ENCODE measurements at places on chromosomes 2 and 18.

GRCh38 chr2:99488539-99489062 lies 1.2 kb downstream of the REV1 start:
- no peak for DNase-seq

DNA sequence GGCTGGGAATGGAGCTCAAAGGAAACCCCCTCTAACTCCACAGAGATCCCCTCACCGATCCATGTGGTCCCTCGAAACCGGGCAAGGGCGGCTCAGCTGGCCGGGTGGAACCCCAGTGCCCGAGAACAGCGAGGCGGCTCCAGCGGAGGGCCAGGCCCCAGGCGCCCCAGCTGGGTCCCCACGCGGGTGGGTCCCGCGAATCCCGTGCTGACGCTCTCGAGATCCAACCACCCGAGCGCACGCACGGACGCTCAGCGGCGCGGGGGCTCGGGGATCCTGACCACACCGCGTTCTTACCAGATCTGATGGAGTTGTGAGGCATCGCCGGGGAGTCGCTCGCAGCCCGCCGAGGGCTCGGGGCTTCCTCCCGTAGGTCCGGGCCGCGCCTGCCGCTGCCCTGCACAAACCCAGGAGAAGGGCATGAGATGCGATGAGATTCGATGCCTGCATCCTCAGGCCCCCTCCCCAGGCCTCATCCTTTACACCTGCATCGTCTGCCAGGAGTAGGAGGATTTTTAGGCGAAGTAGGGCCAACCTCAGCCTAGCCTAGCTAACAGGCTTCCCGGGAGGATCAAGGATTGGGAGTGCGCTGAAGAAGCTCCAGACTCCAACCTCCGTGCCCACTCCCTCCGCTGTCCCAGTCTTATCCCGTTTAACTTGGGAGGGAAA lies 514 bp downstream of the PAX8 start:
- no peak for DNase-seq

DNA sequence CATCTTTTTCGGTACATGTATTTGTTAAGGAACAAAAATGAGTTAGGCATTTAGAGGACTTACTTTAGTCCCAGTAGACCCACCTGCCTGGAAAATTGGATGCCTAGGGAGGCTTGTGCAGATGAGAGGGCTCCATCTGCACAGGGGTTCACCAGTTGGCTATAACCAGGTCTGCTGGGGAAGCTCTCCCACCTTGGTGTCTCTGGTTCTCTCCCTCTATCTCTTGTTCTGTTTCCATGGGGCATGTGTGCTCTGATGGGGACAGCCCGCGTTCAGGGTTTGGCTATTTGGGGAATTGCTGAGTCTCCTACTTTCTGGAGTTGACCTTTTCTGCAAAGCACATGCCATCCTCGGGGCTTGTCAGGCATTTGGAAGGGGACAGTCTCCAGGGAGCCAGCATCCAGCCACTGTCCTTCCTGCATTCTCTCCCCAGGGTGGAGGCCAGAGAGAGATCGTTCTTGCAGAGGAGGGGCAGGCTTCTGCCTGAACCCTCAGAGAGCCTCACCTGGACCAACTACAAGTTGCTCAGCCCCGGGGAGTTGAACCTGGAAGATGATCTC lies 157.3 kb downstream of the KLHL29 start:
- no peak for DNase-seq

DNA sequence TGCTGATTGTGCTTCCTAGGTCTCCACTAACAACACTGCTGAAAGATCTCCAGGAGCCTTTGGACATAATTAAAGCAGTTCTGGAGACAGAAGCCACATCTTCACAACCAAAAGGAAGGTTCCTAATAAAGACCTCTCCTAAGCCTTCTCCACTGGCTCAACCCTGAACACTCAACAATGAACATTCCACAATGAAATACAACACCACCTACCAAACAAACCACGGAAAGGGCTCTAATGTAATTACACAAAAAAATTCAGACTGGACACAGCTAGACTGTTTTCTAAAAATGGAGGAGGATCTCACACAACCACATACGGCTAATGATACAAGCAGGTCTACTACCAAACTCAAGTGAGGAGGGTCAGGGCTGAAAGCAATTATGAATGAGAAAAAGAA lies 43.6 kb downstream of the NOL10 start:
- no peak for DNase-seq

DNA sequence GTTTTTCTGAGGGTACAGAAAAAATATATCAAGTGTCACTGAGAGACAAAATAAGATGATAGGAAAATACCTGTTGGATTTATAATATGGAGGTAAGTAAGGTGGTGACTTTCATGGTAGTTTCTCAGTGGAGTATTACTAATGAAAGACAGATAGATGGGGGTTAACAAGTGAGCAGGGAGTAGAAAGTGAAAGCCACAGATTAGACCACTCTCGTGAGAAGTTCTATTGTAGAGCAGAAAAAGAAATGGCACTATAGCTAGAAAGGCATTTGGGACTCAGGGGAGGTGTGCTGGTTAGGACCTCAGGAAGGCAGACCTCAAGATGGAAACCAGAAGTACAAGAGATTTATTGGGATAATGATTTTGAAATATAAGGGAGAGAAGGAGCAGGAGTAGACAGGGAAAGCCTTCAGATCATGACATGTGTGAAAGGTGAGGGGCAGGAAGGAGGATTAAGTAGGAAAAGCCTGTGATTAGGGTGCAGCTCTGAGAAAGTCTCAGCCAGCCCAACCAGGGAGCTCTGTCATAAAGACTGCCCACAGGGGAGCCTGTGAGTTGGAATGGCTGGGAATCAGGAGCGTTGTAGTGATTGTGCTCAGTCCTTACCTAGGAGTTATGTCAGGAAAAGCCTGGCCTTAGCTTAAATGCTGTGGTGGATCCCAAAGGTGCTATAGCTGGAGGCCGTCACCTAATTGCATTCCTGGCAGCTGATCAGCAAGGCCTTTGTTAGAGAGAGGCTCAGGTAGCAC lies 198.1 kb downstream of the IKZF2 start:
- DNase-seq = no peak

GRCh38 chr18:79545736-79546171 lies 133.8 kb upstream of the CTDP1 start:
- no peak for DNase-seq

DNA sequence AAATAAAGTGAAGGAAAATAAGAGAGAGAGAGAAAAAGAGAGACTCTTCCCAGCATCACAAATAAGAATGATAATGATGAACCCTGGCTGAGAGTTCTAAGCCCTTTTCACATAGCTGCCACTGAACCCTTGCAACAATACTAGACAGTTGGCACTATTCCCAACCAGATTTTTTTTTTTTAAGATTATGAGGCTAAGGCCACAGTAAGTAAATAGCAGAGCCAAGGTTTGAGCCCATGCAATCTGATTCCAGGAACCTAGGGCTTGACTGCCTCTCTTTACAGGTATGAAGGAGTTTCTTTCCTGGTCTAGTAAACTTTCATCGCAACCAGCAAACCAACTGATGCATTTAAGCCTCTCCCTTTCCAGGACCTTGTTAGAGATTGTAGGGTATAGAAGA lies 424.6 kb downstream of the NCKAP5 start:
- no peak for DNase-seq

DNA sequence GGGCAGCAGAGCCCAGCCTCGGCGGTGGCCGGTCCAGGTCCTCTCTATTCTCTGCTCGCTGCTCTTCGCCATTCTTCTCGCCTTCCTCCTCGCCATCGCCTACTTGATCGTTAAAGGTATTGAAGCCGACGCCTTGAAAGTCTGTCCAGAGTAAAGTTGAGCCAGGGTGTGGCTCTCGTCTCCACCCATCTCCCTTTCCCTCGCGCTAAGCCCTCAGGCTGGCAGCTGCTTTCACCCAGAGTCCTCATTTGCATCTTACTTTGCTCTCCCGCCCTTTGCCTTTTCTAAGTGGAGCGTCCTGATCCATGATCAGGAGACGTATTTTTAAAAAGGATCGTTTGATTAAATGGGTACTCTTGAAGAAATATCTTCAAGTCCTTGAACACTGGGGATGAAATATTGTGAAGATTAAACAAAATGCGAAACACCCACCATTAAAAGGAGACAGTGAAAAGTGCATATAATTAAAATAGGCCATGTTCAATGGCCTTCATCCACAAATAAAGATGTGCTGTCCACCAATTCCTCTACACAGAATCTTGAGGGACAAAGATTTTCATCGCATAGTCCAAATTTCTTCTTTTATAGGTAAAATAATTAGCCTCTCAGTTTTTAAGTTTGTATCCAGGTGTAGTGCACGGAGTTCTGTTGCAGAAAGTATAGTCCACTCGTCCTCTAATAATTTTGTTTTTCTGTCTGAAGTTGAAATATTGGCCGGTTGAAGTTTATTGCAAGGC lies 657 bp downstream of the ARL6IP6 start:
- DNase-seq = no peak

GRCh38 chr2:191230174-191230573 lies 15.0 kb upstream of the MYO1B start:
- DNase-seq = no peak

GRCh38 chr2:190656301-190656700 lies 7.4 kb downstream of the NAB1 start:
- no peak for DNase-seq

DNA sequence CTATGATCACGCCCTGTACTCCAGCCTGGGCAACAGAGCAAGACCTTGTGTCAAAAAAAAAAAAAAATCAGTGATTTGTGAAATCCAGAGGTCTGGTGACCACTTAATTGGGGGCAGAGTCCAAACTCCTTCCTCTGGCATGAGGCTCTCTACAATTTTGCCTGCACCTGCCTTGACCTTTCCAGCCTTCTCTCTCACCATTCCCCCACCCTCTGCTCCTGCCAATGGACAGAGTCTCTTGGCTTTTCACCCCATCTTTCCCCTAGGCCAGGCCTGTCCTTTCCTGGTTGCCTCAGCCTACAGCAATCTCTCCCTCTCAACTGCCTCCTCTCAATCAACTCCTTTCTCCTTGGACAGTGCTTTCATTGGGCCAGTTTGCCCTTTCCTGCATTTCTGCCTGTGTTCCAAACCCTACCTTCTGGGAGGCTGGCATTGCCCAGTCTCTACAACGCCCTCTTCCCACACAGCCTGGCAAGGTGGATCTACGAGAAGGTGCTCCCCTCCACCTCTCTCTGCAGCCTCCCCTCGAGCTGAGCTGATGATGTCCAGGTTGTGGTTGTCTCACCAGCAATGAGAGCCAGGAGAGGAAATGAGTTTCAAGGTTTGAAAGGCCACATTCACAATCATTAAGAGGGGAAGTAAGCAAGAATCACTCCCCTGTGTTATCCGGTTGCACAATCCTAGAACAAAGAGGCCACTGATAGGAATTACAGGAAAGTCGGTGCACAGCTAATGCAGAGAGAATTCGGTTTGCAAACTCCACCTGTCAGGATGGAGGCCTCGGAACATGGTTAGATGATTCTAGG lies 39.5 kb upstream of the NPAS2 start:
- no peak for DNase-seq

- no peak for DNase-seq
Observed at GRCh38 chr2:159129824-159130223, 156.7 kb downstream of the WDSUB1 start.

GRCh38 chr2:190740449-190740848 lies 91.6 kb downstream of the NAB1 start:
- DNase-seq = no peak

GRCh38 chr2:227706859-227707258 lies 11.0 kb downstream of the SLC19A3 start:
- DNase-seq = no peak

GRCh38 chr2:204665771-204666170 lies 120.5 kb downstream of the PARD3B start:
- no peak for DNase-seq

- no peak for DNase-seq
Observed at GRCh38 chr2:233422649-233423551, 68.6 kb downstream of the DGKD start.
